ENCODE measurements at places on chromosomes 2 and 18.

- no peak for DNase-seq
Observed at GRCh38 chr2:169891593-169892298, 64.5 kb downstream of the UBR3 start.

GRCh38 chr2:98793275-98793674 lies 62.3 kb upstream of the MGAT4A start:
- no peak for DNase-seq

DNA sequence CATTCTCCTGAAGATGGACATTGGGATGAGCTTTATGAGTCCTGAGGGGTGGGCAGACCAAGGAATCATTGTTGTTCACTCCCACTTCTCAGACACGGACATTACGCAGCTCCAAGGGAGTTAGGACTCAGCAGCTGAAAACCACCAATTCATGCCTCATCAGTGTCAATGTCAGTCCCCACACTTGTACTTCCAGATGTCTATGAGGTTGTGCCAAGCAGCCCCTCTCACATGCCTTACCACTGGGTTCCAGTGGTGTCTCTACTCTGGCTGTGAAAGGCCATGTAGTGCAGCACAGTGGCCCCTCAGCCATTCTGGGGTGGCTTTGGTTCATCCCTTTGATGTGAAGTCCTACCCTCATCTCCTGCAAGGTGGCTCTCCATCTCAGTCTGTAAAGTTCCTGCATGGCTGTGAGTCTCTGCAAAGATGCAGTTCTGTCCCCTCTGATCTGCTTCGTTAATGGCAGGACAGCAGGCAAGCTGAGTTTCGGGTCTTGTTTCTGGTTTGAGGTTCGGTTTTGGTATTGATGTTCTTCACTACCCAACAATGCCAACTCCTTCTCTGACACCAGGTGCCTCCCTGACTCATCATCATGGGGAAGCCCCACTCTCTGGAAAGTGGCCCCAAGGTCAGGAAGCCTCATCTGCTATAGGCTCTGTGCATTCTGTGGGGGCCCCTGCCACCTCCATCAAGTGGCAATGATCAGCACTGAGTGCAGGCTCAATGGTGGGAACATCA lies 14.0 kb upstream of the COL6A3 start:
- DNase-seq: no peak

DNA sequence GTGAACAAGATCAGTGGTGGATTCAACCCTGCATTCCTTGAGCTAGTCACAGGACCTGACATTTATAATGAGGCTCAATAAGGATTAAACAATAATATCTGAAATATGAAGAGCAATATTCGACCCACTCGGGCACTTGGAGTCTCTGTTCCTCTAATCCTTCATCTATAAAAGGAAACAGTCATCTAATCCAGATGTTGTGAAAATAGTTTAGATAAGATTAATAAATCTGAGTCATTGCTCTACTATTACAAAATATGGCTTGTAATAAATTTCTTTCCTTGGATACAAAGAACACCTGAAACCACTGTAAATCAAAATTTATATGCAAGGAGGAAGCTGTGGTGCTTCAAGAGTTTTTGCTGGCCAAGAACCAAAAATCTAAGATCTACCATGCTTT lies 846.9 kb upstream of the ACVR2A start:
- no peak for DNase-seq

DNA sequence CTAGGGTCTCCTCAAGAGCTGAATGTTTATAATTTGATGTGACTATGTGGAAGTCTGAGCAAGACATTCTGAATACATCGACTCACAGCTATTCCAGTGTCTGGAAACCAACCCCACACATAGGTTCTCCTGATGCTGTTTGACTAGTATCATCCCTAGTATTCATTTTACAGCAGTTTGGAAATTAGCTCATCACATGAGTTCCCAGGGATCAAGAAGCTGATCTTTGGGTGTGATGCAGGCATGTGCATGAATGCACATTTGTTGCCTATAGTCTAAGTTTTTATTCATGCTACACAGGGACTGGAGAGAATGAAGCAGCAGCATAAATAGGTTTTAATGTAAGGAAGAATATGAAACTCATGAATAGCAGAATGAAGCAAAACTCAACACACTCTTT lies 284.3 kb upstream of the SPRED2 start:
- DNase-seq: no peak

DNA sequence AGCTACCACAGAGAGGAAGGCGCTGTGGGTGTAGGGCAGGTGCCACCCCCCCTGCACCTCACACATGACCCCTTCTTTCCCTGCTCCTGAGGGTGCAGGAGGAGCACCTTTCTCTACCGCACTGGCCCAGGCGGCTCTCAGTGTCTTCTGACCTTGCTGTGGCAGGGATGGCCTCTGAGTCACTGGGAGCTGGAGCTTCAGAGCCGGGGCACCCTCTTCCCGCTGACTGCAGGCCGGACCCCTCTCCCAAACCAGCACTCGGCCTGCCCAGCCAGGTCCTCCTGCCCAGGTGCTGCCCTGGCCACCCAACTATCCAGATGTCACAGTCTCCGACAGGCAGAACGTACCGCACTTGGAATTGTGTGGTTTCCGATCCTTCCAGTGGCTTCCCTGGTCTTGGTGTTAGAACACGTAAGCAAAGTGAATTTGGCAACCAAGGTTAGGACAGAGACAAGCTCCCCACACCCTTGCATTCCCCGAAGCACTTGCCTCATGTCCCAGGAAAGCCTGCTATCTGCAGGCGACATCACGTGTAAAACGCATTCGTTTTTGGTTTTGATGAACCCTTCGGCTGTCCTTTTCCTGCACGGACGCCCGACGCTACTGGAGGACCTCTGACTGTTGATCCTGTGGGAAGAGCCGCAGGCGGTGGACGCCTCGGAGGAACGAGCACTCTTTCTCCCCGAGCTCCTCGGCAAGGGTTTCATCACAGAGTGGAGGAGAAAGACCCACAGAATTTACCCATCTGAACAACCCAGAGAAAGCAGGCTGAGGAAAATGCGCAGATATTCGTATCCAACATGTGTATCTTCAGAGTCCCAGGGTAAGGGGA lies 24.7 kb upstream of the KCNG2 start:
- DNase-seq: no peak

- peak; percentile 72 for DNase-seq
Observed at GRCh38 chr2:30239308-30239985, 8.1 kb downstream of the LBH start.

DNA sequence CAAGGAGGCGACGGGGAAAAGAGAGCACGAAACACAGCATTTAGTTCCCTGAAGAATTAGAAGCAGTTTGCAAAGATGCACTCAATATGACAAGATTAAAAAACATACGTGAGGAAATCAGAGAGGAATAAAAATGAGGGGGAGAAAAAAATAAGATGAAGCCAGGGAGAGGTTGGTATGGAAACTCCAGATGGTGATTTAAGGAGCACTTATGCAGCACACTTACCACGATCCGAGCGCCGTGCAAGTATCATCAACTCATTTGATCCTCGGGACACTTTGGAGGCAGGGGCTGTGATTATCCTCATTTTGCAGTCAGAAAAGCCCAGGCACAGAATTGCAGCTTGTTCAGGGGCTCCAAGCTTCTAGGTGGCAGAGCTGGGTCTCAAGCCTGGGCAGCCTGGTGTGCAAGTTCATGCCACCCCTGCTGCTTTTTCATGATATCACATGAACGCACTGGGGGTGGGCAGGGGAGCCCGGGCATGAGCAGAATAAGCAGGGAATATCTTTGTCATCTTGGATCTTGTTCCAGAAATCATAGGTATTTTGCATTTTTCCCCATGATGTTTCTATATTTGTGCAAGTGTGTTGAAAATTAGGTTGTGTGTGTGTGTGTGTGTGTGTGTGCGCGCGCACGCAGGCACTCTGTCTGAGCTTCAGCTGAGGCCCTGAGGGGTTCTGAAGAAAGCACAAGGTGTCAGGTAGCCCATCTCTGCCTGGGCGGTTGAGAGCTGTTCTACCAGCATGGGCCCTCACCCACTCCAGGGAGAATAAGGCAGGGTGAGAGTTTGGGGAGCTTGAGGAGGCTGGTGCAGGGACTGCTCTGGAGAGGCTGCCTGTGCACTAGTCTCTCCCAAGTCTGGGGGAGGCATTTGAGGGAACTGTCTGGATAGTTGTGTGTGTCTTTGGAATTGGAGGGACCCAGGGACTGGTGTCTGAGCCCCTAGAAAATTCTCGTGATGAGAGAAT lies 25.0 kb upstream of the PDIA6 start:
- DNase-seq: no peak

GRCh38 chr18:24674200-24674599 lies 213.8 kb downstream of the HRH4 start:
- no peak for DNase-seq

DNA sequence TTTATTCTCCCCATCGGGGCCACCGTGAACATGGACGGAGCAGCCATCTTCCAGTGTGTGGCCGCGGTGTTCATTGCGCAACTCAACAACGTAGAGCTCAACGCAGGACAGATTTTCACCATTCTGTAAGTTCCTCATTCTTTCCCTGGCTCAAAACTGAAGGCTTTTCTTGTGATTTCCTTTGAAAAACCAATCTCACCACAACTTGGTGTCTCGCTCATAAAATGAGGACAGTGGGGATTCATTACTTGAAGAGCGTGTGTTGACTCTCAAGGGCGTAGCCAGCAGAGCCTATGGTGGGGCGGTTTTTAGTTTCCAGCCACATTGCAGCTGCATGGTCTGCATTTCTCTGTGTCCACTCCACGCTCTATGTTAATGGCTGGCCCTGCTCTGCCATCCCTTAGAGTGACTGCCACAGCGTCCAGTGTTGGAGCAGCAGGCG lies 29.0 kb downstream of the SLC1A4 start:
- peak; percentile 89 for DNase-seq

GRCh38 chr18:55794288-55795052 lies 206.5 kb upstream of the TCF4 start:
- DNase-seq: no peak

DNA sequence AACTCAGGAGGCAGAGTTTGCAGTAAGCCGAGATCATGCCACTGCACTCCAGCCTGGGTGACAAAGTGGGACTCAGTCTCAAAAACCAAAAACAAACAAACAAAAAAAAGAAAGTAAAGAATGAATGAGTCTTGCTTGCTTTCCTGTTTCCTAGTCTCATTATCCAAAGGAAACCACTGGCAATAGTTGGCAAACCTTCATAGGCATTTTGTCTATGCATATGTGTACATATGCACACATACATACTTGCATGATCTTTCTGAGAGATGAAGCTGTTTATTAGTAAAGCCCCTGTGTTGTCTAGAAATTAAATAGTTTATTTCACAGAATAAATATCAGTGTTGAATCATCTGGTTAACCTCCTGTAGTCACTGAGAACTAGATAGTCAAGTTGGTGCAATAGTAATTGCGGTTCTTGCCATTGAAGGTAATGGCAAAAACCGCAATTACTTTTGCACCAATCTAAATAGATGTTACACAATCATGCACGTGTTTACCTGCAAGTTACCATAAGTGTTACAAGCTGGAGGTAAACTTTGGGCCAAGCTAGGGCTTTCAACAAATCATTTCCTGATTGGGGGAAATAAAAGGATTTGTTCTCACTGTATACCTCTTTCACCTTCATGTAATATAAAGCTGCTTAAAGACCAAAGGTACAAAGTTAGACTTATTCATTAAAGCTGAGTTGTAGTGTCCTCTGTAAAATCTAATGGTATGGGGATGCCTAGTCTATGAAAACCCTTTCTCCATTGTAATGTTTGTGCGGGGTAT lies 24.7 kb downstream of the SLC20A1 start:
- DNase-seq: no peak

DNA sequence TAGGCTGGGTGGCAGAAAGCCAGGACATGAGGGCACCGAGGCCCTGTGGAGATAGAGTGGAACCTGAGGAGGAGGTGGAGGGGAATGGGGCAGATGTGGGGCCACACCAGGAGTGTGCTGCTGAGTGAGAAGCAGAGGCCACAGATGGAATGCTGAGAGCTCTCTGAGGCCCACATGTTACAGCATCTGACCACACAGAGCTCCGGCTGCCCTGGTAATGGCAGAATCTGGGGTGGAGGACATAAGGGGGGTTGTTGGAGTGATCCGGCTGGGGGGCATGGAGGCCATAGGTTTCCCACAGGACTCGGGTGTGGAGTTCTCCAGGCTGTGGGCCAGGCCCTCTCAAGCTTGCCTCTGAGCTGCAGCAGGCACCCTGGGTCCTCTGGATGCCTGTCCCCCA lies 3.8 kb downstream of the MZT2B start:
- DNase-seq: no peak

- peak; percentile 11 for DNase-seq
Observed at GRCh38 chr2:126657148-126657635, 1.2 kb downstream of the GYPC start.

DNA sequence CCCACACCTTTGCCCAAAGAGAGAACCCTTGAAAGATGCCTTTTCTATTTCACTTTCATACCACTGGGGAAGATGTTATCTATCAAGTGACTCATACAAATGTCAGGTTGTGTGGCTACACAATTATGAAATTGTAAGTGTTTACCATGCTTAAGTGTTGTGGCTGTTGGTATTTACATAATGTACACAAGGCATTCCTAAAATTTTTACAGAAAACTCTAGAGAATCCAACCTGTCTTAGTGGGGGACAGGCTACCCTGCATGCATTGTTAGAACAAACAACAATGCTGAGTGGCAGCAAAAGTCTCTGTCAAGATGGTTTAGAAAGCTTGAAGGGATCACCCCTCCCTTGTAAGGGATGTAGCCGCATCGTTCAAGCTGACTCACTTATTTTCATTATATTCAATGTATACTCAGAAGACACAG lies 5.5 kb upstream of the MGAT4A start:
- DNase-seq: no peak

- DNase-seq: no peak
Observed at GRCh38 chr18:49580279-49580678, 18.4 kb downstream of the LIPG start.

GRCh38 chr2:72716601-72717000 lies 109.2 kb downstream of the EXOC6B start:
- peak; percentile 57 for DNase-seq

DNA sequence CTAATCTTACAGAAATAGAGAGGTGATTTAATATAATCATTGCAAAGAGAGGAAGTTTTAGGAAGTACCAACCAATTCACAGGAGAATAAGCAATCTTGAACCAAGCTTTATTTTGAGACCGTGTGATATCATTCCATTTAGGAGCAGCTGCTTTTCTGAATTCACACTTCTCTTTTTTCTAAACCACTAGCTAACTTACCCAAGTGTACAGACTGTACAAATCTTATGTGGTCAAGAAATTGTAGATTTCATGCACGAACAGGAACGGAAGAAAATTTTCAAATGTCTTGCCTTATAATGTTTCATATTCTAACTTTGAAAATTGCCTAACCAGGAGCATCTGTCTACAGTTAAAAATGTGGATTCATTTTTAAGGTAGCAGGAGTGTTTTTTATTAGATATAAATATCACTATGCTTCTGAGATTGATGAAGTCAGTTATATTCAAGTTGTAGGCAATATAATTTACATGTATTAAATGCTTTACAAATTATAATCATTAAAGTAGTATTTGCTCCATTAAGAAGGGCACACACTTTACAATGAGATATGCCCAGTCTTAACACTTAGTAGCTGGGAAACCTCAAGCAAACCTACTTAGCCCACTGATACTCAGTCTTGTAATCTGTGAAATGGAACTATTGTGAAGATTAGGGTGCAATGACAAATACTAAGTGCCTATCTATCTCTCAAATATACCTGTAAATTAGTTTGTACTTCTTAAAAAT lies 302.2 kb upstream of the STON1 start:
- peak; percentile 97 for DNase-seq

All from inflammatory macrophage (primary cell).